ENCODE measurements at places on chromosomes 13 and 19.

DNA sequence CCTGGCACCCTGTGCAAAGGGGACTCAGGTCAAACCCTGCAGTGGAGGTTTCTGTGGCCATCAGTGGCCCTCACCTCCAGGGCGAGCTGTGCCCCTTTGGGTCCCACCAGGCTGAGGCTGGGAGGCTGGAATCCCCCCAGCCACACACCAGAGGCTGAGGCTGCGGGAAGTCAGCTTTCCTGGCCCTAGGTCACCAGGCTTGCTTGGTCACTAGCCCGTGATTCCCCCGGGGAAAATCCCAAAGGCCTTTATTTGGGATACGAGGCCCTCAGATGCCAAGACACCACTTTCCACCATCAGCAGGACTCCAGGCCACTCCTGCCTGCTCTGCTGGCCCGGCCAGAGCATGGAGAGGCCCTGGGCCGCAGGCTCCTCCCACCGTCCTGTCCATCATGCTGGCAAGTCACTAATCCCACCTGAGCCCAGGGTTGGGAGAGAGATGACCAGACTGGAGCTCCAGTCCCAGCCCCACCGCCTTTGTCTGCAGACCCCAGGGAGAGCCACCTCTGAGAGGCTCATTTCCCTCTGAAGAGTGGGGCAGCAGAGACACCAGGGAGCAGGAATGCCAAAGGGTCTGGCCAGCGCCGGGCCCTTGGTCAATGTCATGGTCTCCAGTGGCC is 4.7 kb downstream of the NKPD1 start:
- DNase-seq: no peak

DNA sequence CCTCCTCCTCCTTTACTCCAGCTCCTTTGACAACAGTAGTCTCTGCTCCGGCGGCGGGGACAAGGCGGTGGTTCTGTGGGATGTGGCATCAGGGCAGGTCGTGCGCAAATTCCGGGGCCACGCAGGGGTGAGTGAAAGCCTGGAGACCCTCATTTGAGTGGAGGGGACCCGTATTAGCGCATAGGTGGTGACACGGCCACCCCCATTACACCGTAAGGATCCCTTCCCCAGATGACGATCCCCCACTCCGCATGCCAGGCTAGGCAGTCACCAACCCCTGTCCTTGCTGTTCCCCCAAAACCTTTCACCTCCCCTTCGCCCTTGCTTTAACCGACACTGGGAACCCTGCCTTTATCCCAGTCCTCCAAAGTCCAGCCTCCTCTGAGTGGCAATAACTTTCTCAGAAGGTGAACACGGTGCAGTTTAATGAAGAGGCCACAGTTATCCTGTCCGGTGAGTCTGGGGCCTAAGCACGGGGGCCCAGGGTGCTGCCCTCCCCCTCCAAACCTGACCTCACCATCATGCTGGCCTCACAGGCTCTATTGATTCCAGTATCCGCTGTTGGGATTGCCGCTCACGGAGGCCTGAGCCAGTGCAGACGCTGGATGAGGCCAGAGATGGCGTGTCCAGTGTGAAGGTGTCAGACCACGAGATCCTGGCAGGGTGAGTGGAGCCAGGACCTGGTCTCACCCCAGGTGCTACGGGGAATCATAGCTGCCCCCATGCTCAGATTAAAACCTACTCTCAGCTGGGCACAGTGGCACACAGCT is 3.7 kb downstream of the WDR83 start:
- no peak for DNase-seq

GRCh38 chr19:14683439-14683838 is 6.4 kb upstream of the ZNF333 start:
- DNase-seq: no peak

GRCh38 chr19:8141726-8142512 is 7.5 kb downstream of the FBN3 start:
- DNase-seq: no peak

DNA sequence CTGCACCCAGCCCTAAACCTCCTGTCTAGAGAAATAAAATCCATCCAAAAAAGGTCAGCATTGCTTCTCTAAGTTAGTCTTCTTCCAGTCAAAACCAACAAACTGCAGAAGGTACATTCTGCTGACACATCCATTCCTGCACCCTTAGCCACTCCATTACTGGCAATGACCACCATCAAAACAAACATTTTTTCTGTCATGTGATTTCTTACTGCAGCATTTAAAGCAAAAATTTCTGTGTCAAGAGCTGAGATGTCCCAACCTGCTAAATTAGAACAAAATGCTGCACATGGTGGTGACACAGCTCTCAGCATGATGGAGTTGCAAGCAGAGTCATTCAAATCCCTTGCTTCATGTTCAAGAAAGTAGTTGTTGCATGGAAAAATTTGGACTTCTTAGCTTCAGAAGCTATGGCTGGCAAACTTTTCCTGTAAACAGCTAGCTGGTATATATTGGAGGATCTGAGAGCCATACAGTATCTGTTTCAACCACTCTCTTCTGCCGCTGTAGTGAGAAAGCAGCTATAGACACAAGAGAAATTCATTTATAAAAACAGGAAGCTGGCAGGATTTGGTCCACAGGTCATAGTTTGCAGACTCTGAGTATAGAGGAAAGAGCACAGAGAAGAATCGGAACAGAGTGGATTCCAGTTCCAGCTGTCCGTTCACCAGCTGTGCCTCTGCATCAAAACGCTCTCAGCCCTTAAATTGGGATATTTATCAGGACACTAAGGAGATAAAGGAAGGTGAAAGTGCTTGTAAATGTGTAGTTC is 17.4 kb downstream of the RUBCNL start:
- DNase-seq: no peak
